ENCODE measurements at places on chromosomes 6 and 20.

DNA sequence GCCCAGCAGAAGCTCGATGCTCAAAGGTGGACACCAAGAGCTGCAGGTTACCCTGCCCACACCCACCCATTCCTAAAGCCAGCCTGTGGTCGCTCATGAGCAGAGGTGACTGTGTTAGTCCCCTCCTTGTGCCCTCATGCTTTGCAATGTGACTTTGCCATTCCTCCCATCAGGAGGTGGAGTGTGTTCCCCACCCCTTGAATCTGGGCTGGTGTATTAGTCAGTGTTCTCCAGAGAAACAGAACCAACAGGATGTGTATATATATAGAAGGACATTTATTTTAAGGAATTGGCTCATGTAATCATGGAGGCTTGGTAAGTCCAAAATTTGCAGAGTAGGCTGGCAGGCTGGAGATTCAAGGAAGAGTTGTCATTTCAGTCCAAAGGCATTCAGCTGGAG lies 54.4 kb upstream of the RNF24 start:
- no peak for DNase-seq

GRCh38 chr6:124368131-124368530 lies 564.5 kb downstream of the NKAIN2 start:
- DNase-seq = no peak

DNA sequence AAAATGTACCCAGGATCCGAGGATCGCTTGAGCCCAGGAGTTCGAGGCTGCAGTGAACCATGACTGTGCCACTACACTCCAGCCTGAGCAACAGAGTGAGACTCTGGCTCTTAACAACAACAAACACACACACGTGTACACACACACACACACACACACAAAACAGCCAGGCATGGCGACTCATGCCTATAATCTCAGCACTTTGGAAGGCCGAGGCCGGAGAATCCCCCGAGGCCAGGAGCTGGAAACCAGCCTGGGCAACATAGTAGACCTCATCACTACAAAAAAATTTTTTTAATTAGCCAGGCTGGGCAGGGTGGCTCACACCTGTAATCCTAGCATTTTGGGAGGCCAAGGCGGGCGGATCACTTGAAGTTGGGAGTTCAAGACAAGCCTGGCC lies 23.3 kb upstream of the ARFGEF2 start:
- DNase-seq = no peak

- no peak for DNase-seq
These were observed 4.0 kb downstream of the SIM1 start for GRCh38 chr6:100460650-100461204.

DNA sequence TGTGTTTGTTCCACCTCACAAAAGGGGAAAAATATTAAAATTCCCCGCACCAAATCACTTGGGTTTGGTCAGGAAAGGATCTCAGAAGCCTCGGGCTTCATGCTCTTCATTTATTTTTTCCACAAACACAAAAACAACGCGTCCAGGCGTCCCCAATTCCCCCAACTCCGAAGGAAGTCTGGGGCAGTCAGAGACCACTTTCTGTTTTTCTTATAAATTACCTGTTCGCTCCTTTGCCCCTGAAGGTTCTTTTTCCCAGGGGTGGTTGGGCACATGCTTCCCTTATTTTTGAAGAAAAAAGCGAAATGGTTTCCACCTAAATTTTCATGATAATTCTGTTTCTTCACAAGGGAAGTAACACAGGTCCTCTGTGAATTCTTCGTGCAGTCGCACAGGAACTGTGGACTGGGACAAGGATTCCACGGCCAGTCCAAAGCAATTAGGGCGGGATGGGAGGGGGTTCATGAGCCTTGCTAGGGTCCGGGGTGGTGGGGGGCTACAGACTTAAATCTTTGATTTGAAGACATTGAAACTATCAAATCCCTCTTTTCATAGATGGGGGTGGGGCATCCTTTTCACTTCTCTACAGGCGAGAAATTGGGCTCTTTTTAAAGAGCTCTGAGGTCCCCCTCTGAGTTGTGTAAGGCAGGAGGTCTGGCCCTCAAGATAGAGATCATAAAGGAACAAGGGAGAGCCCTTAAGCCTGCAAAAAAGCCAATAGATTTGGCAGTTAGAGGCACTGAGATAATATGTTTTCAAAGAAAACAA lies 30.5 kb upstream of the HFE start:
- DNase-seq = no peak

- DNase-seq = no peak
These were observed 19.8 kb downstream of the NEDD9 start for GRCh38 chr6:11212664-11213063.

- no peak for DNase-seq
These were observed 6.6 kb upstream of the TBC1D7 start for GRCh38 chr6:13334953-13335352.

- no peak for DNase-seq
These were observed 42.0 kb upstream of the MCHR2 start for GRCh38 chr6:100035873-100036653.

DNA sequence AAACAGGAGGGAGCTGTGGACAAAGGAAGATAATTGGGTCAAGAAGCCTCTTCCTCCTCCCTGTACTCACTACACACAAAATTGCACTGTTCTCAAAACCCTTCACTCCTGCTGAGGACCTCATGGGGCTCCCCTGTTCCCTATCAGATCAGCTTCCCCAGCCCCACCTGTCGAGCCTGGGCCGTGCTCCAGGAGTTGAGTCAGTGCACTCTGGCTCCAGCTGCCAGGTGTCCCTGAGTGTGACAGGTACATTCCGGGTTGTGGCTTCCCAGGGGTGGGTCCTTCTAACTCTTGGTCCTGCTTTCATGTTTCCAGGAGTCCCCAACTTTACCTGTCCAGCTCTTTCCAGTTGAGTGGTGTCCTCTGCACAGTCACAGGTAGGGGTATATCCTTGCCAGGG lies 8.4 kb downstream of the RAB5IF start:
- DNase-seq = no peak

DNA sequence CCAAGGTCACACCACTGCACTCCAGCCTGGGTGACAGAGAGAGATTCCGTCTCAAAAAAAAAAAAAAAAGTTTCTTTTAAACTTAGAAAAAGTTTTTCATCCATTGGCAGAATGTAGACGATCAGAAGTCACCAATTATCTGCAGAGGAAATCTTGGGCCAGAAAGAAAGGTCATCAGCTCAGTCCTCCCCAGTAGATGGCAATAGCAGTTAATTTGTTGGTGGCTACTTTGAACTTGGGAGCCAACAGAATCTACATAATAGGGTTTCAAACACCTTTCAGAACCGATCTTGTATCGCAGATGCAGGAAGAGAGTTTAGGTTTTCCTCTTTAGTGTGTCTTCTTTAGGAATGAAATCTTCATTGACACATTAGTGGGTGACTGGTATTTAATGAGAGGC lies 41.7 kb downstream of the LBP start:
- DNase-seq = no peak

GRCh38 chr20:61608275-61609085 lies 356.4 kb downstream of the CDH4 start:
- no peak for DNase-seq

- DNase-seq = peak; percentile 15
These were observed 33.1 kb downstream of the SRC start for GRCh38 chr20:37378785-37379598.

DNA sequence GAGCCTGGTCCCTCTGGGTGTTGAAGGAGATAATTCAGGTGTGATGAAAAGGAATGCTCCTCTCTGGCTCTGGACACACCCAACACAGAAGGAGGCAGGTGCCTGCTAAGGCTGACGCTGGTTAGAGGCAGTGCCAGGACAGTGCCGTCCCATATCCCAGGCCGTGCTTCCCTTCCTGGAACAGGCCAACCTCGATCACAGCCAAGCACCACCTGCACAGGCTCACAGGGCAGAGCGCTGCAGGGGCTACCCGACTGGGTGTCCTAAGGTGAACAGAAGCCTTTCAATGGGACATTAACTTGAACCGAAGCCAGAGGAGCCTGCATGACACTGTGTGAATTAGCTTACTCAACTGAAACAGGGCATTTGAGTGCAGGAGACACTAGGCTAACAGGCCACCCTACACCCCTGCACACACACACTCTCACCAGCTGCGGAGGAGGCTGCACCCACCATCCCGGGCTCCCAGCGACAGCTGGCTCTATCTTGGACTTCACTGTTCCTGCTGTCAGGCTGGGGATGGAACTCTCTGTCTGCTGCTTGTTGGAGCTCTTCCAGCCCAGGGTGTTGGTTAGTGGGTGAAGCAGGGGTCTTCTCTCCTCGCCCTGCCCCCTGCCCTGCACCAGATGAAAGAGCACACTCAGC lies 347.2 kb downstream of the TAF4 start:
- no peak for DNase-seq

DNA sequence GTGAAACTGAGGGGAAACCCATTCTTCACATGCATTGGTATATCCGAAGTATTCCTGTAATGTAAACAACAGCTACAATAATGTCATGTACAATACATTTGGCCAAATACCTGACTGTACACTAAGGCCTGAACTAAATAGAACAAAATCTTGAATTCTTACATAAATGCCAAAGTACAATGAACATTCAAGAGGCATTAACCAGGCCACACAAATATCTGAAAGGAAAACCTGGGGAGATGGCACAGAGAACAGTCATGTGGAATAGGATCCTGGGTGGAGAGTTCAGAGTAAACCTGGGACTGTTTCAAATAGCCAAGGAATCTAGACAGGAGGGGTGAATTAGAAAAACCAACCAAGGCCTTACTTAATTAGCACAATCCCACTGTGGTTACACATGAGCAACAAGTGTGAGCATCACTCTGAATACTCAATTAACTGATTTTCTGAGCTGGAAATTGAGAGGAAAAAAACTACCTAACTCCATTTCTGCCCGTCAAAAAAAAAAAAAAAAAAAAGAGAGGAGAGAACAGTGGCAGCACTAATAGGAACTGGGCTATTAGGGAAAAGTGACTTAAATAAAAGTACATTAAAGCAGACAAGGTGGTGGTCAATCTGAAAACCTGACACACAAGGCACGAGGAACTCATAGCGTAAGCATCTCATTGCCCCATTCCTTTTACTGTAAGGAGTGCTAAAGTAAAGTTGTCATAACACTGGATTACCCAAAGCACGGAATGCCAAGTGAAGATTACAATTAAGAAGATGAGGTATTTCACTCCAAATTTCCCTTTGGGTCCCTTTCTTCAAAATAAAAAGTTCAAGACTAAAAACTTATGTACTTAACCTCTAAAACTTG lies 10.9 kb downstream of the SNX5 start:
- DNase-seq = no peak

- DNase-seq = no peak
These were observed 98.8 kb upstream of the GRIK2 start for GRCh38 chr6:101294676-101295075.

- peak; percentile 1 for DNase-seq
These were observed 222.9 kb downstream of the DLL1 start for GRCh38 chr6:170067923-170068360.

DNA sequence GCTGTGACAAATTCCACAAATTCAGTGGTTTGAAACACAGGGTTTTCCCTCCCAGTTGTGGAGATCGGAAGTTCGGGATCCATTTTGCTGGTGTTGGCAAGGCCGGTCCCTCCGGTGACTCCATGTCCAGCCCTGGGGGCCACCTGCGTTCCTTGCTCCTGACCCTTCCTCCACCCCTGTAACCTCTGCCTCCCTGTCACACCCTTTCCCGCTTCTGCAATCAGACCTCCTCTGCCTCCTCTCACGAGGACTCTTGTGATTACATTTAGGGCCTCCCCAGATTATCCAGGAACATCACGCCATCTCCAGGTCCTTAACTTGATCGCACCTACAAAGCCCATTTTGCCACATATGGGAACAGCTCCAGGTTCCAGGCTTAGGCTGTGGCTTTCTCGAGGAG lies 12.5 kb downstream of the RPS6KA2 start:
- no peak for DNase-seq

- DNase-seq = no peak
These were observed 224.0 kb downstream of the SMOC2 start for GRCh38 chr6:168664956-168665355.

DNA sequence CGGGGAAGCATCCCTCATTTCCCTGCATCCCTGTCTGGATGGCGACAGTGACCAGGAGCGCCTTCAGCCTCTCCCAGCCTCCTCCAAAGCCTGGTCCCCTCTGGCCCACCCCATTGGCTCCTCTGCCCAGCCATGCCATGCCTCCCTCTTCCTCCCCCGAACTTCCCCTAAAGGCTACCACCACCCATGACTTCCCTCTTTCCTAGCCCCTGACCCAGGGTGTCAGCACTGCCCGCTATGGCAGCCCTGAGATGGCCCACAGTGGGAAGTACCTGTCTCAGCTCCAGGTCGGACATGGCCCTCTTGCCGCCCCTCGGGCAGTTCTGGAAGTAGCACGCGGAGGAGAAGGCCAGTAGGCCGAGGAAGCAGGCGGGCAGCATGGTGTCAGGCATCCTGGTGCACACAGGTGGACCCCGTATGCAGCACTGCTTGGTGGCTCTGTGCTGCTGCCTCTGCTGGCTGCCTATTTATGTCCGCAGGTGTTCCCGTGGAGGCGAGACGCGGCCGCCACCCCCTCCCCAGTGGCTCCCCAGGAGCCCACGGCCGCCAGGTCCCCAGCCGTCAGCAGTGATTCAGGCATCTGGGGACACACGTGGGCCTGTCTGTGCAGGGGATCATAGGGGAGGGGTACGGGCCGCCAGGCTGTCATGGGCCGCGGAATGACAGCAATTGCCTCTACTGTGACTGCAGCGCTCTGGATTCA lies at the start of gene AVP:
Gene AVP, minus strand, starts transcription at position 442 of the 703 bp plus-strand sequence. Its CDS starts 50 bp downstream, at position 392.
- DNase-seq = peak; percentile 36

DNA sequence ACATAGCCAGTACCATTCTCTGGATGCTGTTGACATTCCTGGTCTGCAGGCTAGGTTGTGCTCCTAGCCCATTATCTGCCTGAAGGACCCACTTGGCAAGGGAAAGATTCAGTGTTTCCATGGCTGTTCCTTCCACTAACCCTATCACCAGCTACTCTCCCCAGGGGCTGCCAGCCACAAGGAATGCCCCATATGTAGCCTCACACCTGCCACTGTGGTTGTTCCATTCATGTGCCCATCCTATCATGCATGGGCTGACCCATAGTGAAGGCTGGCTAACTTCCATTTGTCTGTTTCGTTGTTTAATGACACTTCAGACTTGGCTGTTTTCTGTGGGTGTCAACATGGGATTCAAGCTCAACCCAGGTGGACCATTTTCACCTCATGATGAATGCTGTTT lies 25.6 kb upstream of the HLA-A start:
- DNase-seq = no peak

DNA sequence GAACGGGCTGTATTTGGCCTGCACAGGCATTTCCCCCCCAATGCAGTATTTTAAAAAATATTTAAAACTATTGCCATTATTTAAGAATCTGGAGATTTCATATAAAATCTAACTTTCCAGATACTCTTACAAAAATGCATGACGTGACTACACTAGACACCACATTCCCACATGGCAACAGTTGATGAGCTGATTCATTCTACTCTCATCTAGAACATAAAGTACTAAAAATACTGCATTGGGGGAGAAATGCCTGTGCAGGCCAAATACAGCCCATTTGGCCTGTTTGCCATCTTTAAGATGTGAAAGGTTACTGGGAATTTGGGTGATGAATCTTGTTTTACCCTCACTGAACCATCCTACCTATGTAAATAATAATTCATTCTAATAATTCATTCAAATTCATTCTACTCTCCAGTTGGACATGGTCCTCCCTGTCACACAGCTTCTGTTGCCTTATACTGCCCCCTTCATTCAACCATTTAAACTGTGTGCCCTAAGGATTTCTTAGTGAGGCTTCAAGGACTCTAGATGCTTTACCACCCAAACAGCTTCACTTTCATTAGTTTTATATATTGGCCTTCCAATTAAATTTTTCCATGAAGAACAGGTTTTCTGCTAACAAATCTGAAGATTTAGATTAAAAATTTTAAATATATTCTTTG lies 6.9 kb upstream of the ZSCAN16 start:
- no peak for DNase-seq

Measured in 8988T (cell line).